ENCODE measurements at places on chromosomes 11 and 22.

DNA sequence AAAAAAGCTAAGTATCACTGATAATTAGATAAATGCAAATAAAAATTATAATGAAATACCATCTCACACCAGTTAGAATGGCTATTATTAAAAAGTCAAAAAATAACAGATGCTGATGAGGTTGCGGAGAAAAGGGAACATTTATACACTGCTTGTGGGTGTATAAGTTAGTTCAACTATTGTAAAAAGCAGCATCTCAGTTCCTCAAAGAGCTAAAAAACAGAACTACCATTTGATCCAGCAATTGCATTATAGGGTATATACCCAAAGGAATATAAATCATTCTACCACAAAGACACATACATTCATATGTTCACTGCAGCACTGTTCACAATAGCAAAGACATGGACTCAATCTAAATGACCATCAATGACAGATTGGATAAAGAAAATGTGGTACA lies 120.3 kb upstream of the ZBED5 start:
- DNase-seq, result no peak

- DNase-seq, result no peak
Measured at GRCh38 chr11:46363455-46364005, 16.3 kb downstream of the DGKZ start.

- DNase-seq, result no peak
Measured at GRCh38 chr22:27844656-27845591, 43.4 kb upstream of the MN1 start.

DNA sequence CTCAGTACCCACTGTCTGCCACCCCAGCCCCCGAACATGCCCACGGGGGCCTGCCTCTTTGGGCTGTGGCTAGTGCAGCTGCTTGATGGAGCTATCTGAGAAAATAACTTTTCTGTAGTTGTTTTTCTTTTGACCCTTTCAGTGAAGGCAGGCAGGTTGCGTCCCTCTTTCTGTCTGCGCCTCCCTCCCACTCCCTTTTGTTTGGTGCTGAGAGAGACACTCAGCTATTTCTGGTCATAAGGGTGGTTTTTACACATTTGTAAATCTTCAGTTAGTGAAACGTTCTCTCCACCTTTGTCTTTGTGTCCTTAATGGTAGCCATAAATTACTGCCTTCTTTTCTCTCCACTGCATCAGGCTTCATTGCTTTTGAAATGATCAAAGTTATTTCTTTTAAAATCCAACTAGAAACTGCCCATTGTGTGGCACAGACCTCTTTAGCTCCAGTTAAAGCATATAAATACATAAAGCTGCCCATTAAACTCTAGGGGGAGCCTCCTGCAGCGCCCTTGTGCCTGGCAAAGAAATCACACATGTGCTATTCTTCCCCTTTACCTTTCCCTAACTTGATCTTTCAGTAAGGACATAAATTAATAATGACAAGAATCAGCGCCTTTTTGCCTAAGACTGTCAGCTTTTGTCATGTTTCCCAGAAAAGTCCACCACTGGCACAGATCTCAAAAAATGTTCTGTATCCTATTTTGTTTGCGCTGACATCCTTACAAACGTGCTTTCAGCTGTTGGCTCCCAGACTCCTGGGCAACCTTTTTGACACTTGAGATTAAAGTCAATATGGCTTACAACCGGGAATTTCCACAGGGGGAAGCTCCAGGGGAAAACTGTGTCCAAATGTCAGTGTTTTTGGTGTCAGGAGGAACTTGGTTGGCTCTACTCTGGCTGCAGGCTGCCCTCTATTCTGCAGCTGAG lies 1.7 kb upstream of the SCUBE2 start:
- no peak for DNase-seq

DNA sequence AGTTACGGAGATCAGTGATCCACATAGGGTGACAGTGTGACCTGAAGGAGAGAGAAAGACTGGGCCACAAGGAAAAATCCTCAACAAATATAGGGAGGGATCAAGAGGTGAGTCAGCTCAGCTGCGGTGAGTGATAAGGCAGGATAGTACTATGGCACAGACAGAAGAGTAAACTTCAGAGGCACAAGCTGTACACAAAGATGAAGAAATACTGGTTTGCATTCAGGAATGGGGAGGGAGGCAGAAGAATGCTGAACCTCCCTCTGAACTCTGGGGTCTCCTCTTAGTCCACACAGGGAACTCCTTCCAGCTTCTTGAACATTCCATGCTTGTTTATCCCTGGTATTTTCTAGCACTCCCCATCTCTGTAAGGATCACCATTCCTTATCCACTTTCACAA lies 162.7 kb downstream of the BARX2 start:
- DNase-seq, result no peak

GRCh38 chr22:26234296-26234695 lies 65.0 kb downstream of the SEZ6L start:
- DNase-seq, result no peak

DNA sequence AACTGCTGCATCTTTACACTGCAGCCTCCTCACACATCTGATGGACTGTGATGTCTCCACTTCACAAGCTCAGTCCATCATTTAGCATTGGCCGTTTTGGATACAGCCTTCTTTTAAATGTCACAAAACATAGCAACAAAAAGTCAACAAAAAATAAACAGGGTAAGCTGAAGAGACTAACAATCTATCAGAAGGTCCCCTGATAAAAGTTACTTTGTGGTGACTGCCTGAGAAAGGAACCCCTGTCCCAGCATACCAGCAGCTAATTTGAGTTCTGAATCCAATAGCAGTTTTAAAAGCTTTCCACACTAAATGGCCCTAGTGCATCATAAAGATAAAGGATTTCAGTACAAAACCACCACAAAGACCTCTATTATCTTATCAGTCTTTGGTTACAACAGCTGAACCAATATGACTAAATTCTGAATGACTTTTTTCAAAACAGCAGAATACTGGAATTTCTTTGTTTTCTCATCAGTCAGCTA lies 162.4 kb downstream of the SOX6 start:
- no peak for DNase-seq

DNA sequence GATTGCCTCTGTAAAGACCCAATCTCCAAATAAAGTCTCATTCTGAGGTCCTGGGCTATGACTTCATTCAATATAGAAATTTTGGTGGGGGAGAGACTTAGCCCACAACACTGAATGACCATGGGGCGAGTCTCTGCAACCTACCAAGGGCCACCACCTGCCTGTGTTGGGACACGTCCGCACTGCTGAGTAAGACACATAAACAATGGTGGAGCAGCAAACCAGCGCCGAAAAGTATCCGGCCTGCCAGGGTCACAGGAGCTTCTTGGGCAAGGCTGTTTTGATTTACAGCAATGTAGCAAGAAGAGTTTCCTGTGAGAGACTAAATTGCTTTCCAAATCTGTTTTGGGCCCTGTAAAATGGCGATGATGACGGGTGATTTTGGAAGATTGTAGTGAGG lies 122.3 kb downstream of the SHANK2 start:
- no peak for DNase-seq

DNA sequence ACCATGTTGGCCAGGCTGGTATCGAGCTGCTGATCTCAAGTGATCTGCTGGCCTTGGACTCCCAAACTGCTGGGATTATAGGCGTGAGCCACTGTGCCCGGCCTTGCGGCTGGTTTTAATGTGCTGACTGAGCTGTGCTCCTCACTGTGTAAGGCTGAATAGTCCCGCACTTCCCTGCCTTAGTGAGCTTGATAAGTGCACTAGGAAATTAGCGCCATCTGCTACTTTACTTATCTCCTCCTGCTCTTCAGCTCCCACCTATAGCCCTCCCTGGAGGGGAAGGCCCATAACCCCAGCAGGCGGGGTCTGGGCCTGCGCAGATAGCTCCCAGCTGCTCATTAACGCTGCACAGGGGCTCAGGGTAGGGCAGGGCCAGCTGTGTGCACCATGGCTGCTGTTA lies 49.4 kb downstream of the CLMP start:
- DNase-seq, result no peak

- no peak for DNase-seq
Measured at GRCh38 chr11:58433638-58434203, 5.8 kb upstream of the OR5B2 start.

- DNase-seq, result no peak
Measured at GRCh38 chr22:45877036-45877380, 100.0 kb downstream of the WNT7B start.

DNA sequence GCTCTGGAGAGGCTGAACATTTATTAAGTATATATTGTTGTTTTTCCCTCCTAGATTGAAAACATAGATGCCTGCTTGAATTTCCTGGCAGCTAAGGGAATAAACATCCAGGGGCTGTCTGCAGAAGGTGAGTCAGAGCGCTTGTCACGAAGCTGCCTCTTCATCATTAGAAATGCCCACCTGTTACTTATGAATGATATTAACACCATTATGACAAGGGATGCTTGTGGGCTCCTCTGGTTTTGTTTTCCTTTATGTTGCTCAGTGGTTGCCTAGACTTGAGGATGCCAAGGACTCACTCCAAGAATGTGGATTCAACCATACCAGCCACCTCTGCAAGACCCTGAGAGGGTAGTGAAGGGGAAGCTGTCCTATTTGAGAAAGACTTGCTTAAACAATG lies 156.2 kb downstream of the NAV2 start:
- no peak for DNase-seq

DNA sequence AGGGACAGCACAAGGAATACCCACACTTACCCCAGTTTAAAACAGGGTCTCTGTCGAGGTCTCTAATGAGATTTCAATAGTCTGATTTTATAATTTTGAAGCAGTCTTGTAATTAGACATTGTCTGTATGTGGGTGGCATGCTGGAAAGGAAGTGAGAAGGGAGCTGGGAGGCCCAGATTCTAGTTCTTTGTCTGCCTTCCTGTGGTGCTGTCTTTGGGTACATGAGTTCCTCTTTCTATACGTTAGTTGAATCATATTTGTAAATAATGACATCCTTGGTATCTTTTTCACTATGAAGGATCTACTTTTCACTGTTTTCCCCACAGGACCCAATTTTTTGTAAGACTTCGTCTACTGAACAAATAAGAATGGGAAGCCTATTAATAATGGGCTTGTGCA lies 42.0 kb upstream of the TENM4 start:
- DNase-seq, result no peak

DNA sequence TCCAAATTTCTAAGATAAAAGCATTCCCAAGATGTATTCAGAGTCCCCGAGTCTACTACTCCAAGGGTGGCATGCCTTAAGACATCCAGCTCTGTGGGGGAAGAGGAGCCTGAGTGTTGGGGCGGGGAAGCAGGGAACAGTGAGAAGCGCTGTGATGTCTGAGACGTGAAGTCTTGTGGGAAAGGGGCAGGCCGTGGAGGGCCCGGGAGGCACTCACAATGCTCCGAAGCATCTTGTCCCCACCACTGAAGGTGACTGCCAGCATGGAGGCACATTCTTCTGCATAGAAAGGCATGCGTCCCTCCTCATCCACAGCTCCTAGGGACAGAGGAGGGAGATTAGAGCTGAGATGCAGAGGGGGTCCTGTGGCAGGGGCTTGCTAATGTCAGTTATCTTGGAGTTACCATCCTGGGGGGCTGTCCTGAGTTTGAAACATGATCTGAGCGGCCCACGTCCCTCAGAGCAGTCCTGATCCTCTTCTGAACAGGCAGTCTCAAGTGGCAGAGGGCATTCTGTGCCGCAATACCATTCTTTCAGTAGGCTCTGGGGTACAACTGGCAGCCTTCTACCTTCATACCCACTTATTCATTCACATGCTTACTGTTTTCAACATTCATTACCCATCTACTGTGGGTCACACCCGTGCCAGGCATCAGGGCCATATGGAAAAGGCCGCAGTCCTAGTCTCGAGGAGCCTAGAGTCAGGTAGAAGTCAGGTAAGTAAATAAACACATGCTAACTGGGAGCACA lies 8.7 kb downstream of the PCSK7 start:
- no peak for DNase-seq

DNA sequence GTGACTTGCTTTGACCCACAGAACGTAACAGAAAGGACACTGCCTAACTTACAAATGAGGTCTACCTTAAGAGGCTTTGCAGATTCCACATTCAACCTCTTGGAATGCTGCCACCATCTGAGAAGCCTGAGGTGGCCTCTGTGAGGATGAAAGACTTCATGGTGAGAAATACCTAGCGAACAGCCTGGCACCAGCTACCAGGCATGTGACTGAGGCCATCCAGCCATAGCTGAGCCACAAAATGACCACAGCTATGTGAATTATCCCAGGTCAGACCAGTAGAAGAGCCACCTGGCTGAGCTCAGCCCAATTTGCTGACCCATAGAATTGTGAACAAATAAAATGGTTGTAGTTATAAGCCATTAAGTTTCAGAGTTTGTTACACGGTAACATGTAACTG lies 37.5 kb downstream of the PPARA start:
- DNase-seq, result no peak

DNA sequence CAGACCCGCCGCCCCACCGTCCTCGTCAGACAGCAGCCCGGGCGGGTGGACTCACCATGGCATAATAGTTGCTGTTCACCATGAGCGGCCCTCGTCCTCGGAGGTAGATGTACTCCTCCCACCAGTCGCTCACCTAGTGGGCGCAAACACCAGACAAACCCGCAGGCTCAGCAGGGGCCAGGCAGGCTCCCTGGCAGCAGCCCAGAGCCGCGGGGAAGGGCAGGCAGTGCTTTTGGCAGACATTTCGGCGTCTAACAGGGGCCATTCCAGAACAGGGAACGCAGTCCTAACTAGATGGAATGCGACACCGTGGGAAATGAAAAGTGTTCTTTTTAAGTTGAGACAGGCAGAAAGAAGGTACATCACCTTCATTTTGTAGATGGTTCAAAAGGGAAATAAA lies 44.9 kb downstream of the CPT1A start:
- DNase-seq, result no peak

DNA sequence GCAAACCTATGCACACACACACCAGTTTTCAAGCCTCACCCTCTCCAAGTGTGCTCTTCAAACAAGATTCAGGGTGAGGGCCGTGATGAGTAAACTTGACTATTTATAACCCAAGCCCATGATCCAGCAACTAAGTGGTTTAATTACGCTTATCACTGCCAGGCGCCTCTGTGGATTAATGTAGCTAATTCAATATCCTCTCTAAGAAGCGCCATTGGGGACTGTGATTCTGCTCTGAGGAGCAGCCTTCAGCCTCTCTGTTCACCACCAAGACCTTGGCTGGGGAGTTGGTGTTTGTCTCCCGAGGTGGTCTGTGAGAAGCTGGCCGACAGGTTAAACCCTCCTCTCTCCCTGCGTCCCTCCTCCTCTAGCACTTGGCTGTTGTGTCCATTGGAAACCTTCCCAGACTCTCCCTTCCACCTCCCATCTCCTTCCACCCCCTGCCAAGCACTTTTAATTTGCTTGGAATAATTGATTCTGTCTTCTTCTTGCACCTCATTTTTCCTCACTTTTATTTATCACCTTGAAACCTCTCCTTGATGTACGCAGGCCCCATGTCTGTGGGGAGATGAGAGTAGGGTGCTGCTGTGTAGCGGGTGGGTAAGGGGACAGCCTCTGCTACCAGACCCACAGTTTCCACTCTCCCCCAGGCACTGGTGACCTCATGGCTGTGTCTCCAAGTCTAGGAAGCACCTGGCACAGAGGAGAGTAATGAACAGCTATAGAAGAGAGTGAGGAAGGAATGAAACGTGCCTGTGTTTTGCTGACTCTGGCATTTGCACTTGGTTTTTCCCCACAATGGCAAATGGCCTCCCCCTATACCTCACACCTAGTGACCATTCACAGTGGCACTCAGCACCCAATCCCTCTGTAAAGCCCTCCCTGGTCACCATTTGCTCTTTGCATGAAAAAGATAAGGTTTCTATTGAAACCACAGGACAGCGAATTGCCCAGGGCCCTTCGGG lies 236.6 kb downstream of the GRIK4 start:
- DNase-seq, result no peak

- DNase-seq, result no peak
Measured at GRCh38 chr22:46058591-46059519, 81.9 kb upstream of the WNT7B start.
